ENCODE measurements at places on chromosomes 4 and X.

- no peak for DNase-seq
Observed at GRCh38 chrX:121782976-121783375, 735.6 kb downstream of the GLUD2 start.

DNA sequence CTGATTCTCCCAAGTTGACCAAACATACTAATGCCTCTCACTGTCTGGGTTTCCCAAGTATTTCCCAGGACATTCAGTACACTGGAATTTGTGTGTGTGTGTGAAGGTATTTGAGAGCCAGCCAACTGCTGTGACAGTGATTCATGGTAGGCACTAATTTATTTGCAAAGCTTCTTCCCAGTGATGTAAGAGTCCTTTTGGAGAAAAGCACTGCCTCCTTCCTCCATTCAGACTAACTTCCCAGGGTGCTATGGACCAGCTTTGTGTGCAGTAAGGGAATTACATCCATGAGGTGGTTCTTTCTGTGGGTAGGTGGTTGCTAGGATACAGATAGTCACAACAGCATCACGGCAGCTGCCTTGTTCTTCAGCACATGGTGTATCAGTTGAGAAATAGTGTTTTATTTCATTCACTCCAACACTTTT, 8.7 kb downstream of the EGF start:
- no peak for DNase-seq

DNA sequence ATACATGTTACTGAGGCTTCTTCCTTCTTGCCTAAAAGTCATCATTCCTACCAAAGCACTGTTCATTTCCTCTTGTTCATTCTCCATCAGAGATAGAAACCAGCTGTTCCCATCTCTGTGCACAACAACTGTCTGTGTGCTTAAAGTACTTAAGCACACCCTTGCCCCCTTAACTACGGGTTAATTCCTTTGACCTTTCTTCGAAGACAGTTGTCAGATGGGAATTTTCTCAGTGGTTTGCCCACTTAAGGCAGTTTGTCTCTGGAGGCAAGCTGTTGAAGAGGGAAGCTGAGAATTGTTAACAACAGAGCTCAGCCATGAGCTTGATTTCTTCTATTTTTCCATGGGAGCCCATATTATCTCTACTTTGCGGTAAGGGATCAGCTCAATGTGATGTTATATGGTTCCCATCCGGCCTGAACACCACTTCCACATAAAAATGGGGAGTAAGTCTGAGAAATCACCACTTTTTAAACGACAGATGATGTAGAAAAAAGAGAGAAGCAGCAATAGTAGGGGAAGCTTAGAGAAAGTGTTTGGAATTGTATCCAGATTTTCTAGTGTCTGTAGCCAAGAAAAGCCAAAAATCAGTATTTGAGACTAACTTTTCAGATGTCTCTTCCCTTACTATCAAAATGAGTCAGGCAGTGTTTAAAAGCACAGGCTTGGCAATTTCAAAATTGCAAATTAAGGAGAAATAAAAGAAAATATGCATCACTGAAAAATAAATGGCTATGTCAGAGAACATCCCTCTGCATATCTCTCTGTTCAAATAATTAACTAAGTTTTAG, 194.4 kb downstream of the SLIT2 start:
- no peak for DNase-seq

DNA sequence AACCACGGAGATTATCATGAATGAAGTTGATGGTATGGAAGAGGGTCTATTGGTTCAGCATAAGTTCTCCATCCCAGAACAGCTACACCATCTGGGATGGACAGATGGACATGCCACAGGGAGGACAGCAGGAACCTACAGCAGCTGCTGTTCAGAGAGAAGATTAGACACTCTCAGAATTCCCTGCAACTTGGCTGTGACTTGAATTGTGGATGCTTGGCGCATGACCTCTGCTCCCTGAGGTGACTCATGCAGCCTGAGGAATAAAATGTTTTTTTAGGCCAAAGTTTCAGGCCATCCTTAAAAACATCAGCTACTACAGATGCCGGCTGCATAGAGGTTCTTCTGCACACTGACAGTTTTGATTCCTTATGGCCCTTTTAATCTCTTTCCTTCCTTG, 97.3 kb downstream of the RS1 start:
- no peak for DNase-seq

GRCh38 chr4:139666735-139667281, 1.2 kb downstream of the MGST2 start:
- no peak for DNase-seq

DNA sequence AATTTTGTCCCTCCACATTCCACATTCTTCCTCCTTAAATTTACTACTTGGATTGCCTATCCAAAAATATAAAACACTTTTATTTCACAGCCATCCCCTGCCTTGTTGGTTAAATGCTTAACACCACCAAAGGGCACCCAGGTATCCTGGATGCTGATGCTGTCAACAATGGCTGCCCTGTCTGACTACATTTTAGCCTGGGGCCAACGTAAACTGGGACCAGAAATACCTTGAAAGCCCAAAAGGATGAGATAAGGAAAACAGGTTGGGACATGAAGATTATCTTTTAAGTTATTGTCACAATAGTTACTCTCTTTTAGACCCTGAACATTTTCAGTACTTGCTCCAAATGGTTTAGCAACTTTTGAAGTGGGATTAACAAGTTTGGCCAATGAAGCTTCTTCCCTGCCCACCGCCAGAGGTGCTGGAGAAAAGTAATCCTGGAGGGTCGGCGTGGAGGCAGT, 775 bp upstream of the YIPF6 start:
- DNase-seq = no peak

GRCh38 chr4:179552131-179552530, 2109.9 kb upstream of the AGA start:
- no peak for DNase-seq

DNA sequence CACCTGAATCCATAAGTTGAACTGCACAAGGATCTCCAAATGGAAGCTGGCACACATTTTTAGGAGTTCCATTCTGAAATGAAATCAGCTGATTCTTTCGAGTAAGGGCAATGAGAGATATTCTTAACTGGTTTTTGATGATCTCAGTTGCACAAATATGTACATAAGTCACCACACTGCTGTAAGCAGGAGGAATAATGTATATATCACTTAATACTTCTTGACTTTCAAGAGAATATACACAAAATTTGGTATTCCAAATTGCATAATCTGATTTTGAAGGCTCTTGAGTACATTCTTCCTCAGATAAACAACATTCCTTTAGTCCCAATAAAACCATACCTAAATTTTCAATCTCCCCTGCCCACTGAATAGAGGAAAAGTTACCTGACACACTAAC, 8.2 kb downstream of the FANCB start:
- DNase-seq = no peak

DNA sequence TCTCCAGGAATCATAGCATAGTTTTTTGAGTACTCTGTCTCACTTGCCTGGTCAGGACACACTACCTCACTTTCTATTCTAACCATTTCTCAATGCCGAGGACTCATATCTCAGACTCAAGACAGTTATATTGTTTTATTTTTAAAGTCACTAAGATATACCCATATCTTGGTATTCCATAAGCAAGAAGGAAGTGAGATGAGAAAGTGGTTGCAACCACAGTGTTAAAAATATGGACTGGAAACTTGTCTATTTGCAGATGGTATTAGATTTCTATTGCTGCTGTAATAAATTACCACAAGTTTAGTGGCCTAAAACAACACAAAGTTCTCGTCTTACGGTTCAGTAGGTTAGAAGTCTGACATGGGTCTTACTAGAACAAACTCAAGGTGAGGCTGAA, 344.8 kb upstream of the MAGEB2 start:
- no peak for DNase-seq

- DNase-seq = no peak
Observed at GRCh38 chrX:80765220-80765625, 44.5 kb downstream of the BRWD3 start.

DNA sequence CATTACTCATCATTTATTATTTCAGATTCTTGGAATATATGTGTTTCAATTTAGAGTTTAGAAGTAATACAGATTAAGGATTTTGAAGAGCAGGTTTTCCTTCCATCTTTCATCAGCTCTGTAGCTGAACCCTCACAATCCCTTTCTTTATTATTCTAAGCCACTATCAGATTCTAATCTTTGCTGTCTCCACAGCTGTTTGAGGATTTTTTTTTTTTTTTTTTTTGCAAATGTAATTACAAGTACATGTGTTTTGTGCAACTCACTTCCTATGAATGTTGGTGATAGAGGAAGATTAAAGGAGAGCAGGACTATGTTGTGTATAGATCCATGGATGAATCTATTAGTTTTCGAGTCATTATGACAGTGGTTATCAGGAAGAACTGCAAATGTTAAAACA, 87.4 kb upstream of the TENM3 start:
- DNase-seq = no peak

DNA sequence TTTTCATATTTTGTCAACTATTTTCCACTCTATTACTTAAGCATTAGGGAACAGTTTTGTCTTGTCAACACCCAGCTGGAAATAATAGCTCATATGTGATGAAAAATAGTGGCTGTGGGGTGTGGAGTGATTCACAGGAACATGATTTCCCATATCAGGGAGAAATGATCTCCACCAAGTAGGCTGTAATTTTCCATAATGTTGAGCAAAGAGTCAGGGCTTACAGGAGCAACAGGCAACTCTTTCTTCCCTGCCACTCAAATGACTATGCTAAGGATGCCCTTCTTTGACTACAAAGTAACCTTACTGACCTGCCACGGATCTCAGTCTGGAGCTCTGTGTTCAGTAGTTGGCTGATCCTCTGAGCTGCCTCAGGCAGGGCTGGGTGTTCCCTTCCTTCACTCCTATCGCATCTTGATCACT, 90.0 kb upstream of the GATB start:
- no peak for DNase-seq

- DNase-seq = no peak
Observed at GRCh38 chr4:5932035-5932568, 39.2 kb upstream of the CRMP1 start.

- DNase-seq = no peak
Observed at GRCh38 chr4:1793940-1794808, 1.1 kb downstream of the FGFR3 start.

DNA sequence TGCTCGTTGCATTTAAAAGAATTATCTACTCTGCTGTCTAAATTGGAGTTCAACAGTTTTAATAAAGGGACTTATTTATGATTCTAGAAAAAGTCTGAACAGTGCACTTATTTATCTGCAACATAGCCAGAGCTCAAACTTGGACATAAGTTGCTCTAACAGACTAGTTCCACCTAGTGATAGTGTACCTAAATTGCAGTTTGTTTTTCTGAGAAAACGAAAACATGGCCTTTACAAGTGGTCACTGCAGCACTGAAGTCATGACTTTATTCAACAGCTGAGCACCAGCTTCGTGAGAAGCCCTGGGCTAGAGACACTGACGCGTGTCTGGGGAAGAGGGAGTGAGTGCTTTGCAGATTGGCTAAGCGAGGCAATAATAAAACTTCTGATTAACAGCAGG, 77.3 kb upstream of the IGSF1 start:
- DNase-seq = no peak

- DNase-seq = no peak
Observed at GRCh38 chrX:43615660-43616059, 40.4 kb upstream of the MAOA start.

GRCh38 chr4:4541040-4541631, 712 bp downstream of the STX18 start:
- no peak for DNase-seq

- DNase-seq = no peak
Observed at GRCh38 chrX:93874554-93874953, 200.5 kb downstream of the FAM133A start.

DNA sequence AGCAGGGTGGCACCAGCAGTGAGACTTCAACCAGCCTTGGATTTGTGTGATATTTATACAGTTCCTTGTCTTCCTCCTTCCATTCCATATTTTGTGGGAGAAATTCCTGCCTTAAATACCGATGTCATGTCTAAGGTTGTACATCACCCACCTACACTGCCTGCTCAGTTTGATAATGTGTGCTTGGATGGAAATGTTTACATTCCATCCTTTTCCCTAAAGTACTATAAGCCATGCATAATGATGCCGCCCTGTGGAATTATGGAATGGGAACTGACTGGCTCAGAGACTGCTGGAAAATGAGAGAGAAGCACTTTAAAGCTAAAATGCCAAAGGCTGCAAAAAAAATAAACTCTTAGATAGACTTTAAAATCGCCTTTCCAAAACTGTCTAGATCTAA, 11.3 kb upstream of the GLUD2 start:
- DNase-seq = no peak

DNA sequence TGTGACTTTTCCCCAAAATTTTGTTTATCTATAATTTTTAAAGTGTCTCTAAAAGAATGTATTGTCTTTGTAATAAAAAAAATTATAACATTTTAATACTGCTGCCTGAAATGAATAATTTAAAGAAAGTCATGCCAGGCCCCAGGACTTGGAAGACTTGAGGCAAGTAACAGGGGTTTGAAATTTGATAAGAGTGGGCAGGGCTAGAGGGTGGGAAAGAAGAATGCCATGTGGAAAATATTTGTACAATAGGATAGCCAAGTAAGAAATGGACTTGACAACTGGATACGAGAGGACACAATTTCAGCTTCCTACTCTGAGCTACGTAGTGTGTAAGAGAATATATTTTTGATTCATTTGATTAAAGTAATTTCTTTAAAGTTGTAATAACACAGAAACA, 36.9 kb upstream of the ANKRD50 start:
- DNase-seq = no peak

DNA sequence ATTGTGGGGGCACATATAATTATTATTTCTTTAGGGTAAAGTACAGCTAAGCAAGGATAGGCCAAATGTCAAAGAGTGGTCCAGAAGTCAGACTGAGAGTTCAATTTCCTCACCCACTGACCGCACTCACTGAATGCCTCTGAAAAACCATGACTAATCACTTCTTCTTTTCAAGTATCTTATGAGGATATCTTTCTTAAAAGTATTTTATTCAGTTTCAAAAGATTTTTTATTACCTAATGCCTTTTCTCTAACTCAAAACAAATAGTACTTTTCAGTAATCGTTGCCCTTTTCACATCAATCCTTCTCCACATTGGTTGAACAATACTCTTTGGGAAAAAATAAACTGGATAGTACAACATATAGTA, 61.7 kb upstream of the CAMK2D start:
- no peak for DNase-seq

DNA sequence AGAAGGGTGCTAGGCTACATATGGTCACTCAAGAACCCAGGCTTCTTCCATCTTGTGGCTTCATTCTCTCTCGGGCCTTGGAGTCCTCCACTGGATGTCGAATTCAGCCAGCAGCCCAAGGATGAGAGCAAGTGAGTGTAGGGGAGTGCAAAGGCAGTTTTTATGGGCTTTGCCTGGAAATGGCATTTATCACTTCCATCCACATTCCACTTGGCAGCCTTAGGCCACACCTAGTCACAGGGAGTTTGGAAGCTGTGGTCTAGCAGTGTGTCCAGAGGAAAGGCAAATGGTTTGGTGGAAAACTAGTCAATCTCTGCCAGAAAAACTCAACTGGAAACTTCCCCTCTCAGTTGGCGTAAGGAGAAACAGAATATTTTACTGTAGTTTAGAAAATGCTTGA, 59.0 kb downstream of the NHS start:
- no peak for DNase-seq

DNA sequence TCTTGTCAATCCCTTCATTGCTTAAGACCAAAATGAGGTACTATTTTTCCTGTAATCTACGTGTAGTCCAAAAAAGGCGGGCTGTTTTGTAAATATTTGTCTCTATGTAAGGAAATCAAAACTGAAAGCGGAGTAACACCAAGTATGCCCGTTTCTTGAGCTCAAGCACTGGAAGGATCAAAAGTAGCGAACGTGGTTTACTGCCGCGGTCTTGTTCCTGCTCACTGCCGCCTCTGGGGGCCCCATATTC, 71.5 kb downstream of the AFF1 start:
- DNase-seq = no peak

- no peak for DNase-seq
Observed at GRCh38 chrX:19386679-19387078, 43.0 kb downstream of the PDHA1 start.

All from 8988T (cell line).